ENCODE measurements at places on chromosomes 2 and 18.

DNA sequence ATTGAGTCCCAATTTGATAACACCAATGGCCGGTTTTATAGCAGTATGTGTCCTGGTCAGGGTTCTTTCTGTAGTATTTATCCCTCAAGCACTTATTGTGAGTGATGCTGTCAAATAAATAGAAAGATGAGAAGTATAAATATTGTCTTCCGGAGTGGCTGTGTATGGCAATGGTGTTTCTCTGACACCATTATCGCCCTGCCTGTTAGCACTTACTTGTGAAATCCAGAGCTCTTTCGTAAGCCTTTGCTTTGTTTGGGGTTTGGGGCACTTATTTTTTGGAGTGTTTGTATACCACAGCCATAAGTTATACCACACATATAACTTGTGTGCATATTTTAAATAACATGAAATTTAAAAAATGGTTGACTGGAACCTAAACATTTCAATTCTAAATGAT, 29.3 kb downstream of the CD8B2 start:
- no peak for DNase-seq

DNA sequence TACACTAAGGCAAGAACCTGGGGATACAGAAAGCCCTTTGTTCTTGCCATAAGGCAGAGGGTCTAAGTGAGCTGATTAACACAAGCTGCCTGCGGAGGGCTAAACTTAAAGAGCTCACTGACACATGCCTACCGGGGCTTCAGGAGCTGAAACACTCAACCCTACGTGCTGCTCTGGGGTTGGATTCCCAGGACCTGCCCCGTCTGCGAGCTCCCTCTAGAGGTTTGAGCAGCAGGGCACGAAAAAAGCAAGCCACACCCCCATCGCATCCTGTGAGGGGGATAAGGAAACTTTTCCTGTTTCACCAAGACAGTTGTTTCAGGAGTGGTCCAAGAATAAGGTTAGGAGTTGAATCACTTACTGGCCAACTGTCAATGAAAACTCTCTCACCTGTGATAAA, 562.1 kb downstream of the TMX3 start:
- no peak for DNase-seq

GRCh38 chr2:218961651-218962570, 2.4 kb downstream of the CDK5R2 start:
- peak; percentile 64 for DNase-seq

- DNase-seq, result no peak
Observed at GRCh38 chr18:8656232-8656631, 47.0 kb downstream of the RAB12 start.

- DNase-seq, result no peak
Observed at GRCh38 chr2:77336013-77336412, 186.2 kb downstream of the LRRTM4 start.

DNA sequence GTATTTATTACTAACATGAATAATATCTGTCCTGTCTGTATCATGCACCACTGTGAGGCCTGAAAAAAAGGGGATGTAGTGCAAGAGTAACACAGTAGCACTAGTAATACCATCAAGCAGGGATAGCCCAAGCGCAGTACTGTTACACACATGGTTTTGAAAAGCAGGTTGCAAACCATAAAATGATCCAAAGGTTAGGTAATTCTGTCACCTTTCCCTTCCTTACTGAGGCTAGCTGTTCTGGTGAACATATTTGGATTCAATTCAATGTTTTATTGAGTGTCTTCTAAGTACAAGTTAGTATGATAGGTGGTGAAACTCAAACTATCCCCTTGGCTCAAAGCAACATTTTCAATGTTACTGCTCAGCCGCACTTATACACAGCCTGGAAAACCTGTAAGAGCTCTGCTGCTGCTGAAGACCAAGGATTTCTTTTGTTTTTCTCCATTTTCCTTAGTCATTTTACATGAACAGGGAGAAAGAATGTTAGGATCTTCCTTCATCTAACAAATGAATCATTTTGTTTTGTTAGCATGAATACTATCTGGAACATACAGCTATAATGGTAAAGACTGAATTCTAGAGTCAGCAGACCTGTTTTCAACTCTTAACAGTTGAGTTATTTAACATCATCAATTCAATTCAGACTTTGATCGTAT, 102.5 kb upstream of the ITPRID2 start:
- no peak for DNase-seq

DNA sequence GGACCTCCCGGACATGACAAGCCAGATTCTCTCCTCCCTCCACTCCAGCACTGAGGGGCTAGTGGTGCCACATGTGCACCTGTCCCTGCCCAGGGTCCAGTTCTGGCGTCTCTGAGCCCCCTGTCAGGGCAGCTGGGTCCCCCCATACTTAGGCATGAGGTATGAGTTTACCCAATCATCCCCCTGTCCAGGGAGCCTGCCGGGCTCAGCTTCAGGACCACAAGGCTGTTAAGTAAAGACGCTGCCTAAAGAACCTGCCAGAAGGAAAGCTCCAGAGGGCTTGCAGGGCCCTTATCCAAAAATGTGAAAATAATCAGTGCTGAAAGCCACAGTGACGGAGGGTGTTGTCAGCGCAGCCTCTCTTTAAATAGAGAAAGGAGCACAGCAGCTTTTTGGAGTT, 40.0 kb downstream of the SH3BP4 start:
- DNase-seq, result no peak

DNA sequence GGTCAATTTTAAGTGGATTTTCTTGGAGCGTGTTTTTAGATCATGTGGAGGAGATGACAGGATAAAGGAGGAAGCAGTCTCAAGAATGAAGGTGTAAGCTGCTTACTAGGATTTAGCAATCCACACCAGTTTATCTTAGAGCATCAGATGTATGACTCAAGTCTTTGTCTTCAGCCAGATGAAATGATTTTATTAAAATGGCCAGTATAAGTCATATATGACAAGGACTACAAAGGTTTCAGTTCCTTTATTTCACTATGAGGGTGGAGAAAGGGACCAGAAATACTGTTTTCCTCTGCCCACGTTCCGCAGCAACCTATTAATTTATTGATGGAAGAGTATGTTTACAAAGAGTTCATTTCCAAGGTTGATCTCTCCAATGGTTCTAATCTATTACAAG, 970.5 kb upstream of the SLC39A10 start:
- no peak for DNase-seq

DNA sequence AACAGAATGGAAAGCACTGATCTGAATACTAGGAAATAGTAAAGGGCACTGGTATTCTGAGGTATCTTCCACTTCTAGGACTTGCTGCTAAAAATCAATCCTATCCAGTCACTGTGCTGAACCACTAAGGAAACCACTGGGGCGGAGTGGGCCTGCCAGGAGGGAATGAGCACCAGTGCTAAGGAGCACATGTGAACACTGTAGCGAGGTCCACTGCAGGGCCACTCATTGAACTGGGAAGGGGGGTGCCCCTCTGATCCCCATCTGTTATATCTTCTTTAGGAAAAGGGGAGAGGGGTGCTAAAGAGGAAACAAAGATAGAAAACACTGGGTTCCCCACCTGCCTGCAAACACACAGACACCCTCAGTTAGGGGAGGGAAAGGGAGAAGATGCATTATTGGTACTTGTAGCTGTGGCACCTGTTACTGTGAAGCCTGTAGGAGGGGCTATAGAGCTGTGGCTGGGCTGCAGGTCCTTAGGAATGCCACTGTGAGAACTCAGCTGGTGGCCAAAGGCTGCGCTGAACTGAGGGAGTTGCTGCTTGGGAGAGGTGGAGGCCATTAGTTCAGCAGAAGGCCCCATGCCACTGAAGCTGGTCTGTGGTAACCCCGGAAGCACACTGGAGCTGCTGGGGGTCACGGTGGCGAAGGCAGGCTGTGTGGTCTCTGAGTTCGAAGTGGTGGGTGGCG, 81.8 kb downstream of the INO80D start:
- DNase-seq, result no peak

GRCh38 chr2:171480908-171481307, 41.4 kb upstream of the CYBRD1 start:
- no peak for DNase-seq

GRCh38 chr2:64455545-64455944, 1.6 kb downstream of the LGALSL start:
- DNase-seq, result no peak

GRCh38 chr18:58438161-58438957, 190.5 kb downstream of the ALPK2 start:
- DNase-seq, result no peak

DNA sequence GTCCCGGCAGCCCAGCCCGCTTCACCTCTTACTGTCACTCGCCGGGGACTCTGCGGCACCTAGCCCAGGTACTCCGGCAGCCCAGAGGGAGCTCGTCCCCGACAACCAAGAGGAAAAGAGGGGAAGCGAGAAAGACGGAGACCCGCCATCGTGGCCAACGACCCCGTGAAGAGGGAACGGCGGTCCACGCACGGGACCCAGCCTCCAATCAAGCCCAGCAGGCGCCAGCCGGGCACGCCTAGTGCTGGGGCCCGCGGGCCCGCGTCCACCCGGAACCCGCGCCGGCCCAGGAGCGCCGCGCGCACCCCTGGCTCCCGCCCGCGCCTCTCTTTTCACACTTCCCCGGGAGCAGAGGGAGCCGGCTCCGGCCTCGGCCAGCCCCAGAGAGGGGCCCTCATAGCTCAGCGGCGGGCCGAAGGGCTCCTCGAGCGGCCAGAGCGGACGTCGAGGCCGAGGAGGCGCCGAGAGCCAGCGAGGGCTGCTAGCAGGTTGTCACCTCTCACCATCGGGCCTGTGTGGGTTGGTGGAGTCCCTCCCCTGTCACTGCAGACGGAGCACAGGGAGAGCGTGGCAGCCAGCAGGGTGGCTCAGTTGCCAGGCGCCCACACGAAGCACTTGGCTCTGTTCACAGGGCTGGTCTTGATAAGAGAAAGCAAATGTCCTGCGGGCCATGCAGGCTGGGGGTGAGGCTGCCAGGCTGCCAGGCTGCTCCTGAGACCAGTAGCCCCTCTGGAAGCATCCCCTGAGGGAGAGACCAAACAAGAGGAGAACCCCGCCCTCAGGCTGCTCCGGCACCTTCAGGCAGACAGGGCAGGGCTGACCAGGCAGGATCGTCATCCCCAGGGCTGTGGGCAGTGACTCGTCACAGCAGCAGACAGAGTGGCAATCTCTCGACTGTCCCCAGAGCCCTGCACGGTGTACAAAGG, 36.9 kb upstream of the KLF11 start:
- no peak for DNase-seq

GRCh38 chr2:72148837-72149555, 1.3 kb upstream of the CYP26B1 start:
- no peak for DNase-seq

- DNase-seq, result no peak
Observed at GRCh38 chr2:126935774-126936173, 37.1 kb downstream of the TEX51 start.

- DNase-seq, result no peak
Observed at GRCh38 chr2:167592441-167592840, 655.0 kb downstream of the STK39 start.

- peak; percentile 73 for DNase-seq
Observed at GRCh38 chr2:84486441-84487115, 27.5 kb upstream of the SUCLG1 start.

DNA sequence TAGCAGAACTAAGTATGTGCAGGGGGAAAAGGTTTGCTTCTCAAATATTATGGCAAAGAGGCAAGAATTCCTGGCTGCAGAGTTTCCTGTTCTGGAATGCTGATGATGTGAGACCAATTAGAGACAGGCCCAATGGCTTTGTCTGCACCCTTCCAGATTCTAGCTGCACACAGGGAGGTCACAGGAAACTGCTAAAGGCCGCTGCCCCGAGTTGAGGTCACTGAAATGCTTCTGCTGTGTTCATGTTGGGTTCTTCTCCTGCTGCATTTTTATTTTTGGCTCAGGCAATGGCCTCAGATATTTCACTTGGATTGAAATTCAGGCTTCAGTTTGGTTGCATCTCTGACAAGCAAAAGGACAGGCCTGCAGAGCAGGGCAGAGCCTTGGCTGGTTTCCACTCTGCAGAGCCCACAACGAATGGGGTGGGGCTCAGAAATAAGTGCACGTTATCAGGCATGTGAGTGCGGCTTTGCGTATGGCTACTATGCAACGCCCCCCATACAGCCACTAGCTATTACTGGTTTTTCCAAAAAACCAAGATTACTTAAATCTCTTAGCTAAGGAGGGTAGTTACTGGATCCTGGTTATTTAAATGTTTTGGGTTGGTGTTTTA, 66.9 kb upstream of the FZD5 start:
- no peak for DNase-seq
